ENCODE measurements at places on chromosomes 2 and 18.

- no peak for DNase-seq
Measured at GRCh38 chr2:60531701-60532133, 21.7 kb downstream of the BCL11A start.

DNA sequence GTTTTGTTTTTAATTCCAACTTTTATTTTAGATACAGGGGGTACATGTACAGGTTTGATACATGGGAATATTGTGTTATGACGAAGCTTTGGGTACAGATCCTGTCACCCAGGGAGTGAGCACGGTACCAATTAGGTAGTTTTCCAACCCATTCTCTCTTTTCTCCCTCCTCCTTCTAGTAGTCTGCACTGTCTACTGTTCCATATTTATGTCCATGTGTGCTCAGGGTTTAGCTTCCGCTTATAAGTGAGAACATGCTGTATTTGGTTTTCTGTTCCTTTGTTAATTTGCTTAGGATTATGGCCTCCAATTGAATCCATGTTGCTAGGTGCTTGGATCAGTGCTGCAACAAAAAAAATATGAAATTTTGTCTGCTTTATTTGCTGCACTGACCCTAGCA is 659.3 kb upstream of the TMEFF2 start:
- no peak for DNase-seq

GRCh38 chr2:144323946-144324345 is 196.0 kb downstream of the ZEB2 start:
- no peak for DNase-seq

DNA sequence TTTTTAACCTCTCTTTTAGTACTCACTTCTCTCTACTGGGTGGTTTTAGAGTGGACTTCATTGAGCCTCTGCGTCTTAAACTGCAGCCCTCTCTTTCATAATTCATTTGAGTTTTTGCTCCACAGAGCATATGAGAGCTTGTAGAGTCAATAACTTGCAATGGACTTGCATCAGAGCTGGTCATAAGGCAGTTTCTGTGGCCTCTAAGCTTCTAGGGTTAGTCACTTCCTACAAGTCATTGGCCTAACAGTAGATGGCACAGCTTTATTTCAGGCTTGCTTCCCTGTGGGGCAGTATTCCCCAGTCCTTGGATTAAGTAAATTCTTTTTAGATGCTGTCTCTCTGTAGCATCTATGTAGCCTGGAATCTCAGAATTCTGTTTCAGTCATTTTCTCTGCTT is 1435.7 kb downstream of the LRP1B start:
- DNase-seq, result no peak
